ENCODE measurements at places on chromosomes 3 and 15.

GRCh38 chr15:36594556-36595090, 15.2 kb downstream of the CDIN1 start:
- no peak for DNase-seq

DNA sequence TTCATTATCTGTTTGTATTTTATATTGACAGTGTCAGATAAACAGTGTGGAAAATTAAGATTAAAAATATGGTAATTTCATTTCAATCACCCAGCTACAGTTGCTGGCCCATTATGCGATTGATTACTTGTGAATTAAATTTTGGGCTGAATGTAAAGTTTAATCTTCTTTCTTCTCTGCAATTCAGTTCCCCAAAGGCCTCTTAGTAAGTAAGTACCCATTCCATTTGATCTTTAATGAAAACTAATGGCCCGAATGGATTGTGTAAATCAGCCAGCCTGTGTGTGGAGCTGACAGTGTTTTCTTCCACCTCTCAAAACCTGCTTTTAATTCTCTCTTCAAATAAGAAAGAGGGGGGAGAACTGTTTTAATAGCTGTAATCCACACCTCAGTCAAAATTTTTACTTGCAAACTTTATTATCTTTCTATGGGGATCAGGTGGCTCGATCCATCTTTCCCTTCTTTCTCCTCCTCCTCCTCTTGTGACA, 307.1 kb downstream of the IL20RB start:
- no peak for DNase-seq

- DNase-seq = no peak
Measured at GRCh38 chr3:189726277-189726676, 95.1 kb downstream of the TP63 start.

- no peak for DNase-seq
Measured at GRCh38 chr3:58203541-58203940, 7.2 kb downstream of the DNASE1L3 start.

GRCh38 chr3:5423523-5423922, 236.0 kb downstream of the EDEM1 start:
- no peak for DNase-seq

GRCh38 chr3:30544812-30545211, 61.6 kb upstream of the TGFBR2 start:
- no peak for DNase-seq

DNA sequence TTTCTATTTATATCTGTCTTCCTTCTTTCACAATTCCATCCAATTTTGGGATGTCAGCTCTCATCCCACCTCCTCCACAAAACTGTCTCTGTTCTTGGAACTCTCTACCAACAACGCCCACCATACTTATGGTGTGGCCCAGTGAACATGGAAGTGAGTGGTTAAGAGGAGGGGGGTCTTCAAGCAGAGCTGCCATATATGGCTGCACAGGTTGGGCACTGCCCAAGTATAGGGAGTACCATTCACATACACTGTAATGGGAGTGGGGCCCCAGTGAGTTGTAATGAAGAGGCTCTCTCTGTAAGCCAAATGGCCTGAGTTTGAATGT, 7.9 kb upstream of the CAMK1 start:
- no peak for DNase-seq

DNA sequence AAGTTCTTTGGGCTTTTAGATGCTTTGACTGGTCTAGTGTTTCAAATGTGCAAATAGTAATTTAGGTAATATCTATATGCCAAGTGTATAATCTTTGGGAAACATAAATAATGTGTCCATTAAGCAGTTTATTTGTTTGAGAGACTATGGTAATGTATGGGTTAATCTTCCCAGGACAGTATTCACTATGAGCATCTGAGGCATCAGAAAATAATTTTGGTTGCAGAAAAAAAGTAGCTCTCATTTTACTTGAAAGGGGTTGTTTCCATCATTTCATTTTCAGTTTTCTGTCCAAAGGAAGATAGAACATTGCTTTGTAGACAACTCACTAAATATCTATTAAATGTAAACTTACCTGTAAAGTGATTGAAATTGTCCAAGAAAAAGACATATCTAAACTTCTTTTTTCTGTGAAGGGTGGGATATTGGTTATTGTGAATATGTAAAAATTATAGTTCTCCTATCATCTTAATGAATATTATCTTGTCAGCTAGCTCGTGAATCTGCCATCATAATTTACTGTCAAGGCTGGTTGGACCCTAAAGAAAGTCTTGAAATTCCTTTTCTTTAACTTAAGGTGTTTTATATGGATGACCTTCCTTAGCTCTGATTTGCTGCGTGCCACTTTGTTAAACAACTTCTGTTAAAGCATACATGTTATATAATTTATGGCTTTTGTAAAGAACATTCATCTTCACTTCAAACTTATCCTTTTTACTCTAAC, 108.8 kb downstream of the EPHA3 start:
- no peak for DNase-seq

DNA sequence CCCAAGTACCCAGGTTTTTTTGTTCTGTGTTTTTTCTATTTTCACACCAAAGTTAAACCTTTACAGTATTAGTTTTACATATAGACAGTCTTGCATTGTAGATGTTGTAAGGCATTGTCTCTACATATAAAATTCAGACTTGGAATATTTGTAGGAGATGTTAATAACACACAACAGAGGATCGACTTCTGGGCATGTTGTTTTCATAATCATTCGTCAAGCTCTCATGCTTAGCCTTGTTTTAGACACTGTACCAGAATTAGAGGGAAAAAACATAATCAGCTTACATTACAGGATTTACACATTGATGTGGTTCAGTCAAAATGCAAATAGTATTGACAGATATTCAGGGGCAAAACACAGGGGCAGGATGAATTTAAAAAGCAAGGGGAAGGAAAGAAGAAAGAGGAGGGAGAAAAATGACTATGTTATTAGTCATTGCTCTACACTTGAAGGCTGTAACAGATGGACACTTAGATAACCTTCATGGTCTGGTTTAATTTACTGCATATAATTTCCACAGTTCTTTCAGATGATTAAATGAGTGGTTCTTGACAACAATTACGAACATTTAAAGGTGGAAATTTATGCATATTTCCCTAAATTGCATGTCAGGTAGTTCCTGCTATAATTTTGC, 7.5 kb downstream of the CMSS1 start:
- no peak for DNase-seq

Data from stimulated activated CD4-positive, alpha-beta T cell treated with anti-CD3 and anti-CD28 coated beads, Interleukin-1b, Interleukin-23, amount 100 ng/mL, for 48 hours (primary cell).